ENCODE measurements at places on chromosomes 1 and 21.
A peak's percentile ranks its signal among the peaks of the same experiment; 100 is the strongest.

GRCh38 chr1:18972531-18972930, 16.1 kb upstream of the IFFO2 start:
- DNase-seq = no peak

GRCh38 chr1:76682138-76682537, 185.1 kb upstream of the ST6GALNAC5 start:
- DNase-seq = no peak

GRCh38 chr1:54998677-54999076, at the start of gene BSND:
TSS of gene BSND (plus strand) at chr1:54998933. CDS start at chr1:54999187, 254 bp downstream.
- no peak for DNase-seq

GRCh38 chr1:5271264-5271663, 616.9 kb downstream of the AJAP1 start:
- DNase-seq = no peak

DNA sequence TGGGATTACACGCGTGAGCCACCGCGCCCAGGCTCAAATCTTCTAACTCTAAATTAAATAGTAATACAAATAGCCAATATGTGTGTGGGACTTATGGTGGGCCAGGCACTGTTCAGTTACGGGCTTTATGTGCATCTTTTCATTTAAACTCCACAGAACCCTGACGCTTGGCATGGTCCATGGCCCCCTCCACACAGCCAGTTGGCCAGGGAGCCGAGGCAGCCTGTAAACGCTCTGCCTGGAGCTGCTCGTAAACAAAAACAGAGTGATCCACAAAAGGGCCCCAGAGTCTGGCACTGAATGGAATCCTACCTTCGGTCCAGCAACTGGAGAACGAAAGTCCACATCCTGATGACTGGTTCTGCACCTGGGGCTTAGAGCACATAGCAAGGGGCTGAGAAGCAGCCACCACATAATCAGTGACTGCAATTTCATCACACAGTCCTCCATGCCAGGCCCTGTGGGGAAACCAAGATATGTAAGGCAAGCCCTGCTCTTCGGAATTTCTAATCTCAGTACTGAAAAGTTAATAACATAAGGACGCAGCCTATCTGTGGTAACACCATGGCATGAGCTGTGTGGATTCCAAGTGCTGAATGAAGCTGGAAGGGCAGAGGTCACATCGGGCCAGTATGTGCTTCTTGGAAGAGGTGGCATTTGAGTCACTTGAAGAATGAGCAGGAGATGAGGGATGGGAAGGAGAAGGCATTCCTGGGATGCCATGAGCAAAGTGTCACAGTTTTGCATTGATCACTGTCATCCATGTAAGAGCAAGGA, 13.5 kb upstream of the ADAMTSL4 start:
- no peak for DNase-seq

GRCh38 chr21:27722095-27722494, 755.2 kb upstream of the ADAMTS5 start:
- no peak for DNase-seq

DNA sequence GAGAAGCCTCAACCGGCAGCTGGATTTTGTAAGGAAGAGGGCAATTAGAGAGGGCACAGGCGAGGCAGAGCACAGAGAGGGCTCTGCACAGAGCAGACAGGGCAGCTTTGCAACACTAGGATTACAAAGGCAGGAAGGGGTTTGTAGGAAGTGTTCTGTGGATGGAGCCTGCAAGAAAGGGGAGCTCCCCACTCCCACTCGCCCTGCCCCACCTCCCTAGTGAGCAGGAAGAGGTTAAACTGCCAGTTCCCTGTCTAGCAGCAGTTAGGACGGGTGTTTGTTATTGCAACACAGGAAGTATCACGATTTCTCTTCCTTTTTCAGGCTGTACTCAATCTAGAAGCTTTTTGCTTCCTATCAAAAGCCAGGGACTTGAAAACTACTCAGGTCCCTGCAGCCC, 63.3 kb upstream of the LRRC8D start:
- DNase-seq = peak; percentile 21

- DNase-seq = no peak
These were observed 58.1 kb upstream of the COA6 start for GRCh38 chr1:234315091-234315541.

DNA sequence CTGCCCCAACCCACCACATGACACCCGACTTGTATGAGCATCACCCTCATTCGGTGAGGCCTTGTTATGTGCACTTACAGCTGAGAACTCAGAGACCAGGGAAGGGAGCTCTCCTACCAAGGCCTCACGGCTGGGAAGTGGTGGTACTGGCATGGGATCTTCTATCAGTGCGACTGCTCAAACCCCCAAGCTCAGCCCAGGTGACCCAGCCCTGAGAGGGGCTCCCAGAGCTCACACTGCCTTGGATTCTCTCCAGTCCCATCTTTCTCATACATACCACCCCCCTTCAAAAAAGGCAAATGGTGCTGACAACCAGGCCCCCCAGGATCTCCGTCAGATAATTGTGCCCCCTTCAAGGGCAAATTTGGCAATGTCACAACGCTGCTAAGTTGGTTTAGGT, 777 bp upstream of the PLA2G2F start:
- DNase-seq = no peak

GRCh38 chr1:162732566-162733335, 57.8 kb upstream of the HSD17B7 start:
- DNase-seq = no peak

DNA sequence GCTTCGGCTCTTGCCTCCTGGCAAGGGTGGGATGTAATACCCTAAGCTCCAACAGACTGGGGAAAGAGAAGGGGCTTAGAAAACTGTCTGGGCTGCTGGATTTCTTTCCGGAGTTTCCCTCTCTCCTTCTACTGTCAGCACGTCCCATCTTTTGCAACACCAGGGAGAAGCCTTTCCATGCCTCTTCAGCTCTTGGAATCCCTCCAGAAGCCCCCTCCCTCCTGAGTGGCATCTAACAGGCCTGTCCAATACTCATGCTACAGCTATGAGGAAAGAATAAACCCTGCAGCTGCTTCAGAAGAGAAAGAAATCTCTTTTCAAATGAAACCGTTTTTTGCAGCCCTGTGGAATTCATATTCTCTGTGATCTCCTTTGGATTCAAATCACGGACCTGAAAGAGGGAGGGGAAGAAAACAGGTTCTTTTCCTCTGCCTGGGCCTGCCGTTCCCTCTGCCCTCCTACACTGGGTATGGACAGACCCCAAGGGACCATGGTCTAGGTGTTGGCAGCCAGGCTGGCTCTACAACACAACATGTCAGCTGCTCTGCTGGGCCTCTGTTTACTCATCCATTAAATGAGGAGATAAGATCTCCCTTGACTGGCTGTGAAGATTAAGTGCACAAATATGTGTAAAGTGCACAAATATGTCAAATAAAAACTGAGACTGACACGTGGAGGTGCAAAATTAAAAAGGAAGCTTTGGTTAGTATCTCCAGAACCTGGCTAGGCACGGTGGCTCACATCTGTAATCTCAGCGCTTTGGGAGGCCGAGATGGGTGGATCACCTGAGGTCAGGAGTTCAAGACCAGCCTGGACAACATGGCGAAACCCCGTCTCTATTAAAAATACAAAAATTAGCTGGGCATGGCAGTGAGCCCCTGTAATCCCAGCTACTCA, 6.0 kb upstream of the CAPN2 start:
- DNase-seq = no peak

- no peak for DNase-seq
These were observed 12.3 kb downstream of the SGIP1 start for GRCh38 chr1:66546047-66546810.

- DNase-seq = no peak
These were observed 6.3 kb downstream of the MX2 start for GRCh38 chr21:41367945-41368734.

GRCh38 chr1:20921285-20921684, 134.2 kb upstream of the HP1BP3 start:
- no peak for DNase-seq

DNA sequence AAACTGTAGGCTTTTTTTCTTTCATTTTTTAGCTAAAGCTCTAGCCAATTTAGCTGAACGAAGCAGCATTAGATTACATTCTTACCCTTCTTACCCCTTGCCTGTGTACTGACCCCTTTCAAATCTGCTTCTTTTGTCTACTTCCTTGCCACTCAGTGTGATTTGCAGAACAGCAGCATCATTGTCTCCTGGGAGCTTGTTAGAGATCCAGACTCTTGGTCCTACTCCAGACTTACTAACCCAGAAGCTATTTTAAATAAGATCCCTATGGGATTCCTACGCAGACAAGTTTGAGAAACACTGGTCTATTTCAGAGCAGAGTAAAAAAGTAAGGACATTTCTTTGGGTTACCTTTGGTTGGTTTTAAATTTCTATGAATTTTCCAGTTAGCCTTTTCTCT, 13.8 kb downstream of the LRRC39 start:
- no peak for DNase-seq

DNA sequence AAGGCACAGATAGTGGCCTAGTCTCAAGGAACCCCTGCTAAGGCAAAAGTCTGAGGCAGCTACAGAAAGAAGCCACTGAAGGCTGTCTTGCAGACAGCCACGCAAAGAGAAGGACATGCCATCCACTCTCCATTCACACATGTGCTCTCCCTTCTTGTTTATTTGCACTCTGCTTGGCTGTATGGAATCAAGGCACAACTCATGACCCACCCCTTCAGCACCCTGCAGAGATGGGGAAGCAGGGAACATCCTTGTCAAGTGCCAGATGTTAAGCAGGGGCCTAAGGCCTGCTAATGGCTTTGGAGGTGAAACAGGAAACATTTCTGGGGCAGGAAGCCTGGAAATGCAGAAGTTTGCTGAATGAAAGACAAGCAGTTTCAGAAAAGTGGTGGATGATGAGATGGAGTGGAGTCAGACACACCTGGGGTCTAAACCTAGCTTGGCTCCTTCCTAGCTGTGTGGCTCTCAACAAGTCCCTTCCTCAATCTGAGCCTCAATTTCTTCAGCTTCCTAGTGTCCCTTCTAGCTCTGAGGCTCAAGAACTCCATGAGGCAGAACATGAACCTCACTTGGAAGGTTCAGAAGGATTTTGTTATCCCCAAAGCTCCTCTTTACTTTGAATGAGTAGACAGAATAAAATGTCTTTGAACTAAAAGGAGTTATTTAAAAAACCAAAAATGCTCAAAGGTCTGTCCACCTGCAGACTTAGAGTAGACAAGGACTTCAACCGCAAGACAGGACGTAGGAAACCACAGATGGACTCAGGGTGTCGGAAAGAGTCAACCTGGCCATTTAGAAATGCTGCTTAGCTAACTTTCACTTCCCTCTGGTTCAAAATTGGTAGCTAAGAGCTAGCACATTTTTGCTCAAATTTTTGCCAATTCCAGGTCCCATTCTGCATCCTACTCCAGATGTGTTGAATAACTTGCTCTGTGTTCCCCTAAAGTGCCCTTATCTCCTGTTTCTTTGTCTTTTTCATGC, 283.1 kb downstream of the PLPP3 start:
- DNase-seq = no peak

GRCh38 chr1:160797861-160798273, 1.9 kb downstream of the LY9 start:
- peak; percentile 32 for DNase-seq

DNA sequence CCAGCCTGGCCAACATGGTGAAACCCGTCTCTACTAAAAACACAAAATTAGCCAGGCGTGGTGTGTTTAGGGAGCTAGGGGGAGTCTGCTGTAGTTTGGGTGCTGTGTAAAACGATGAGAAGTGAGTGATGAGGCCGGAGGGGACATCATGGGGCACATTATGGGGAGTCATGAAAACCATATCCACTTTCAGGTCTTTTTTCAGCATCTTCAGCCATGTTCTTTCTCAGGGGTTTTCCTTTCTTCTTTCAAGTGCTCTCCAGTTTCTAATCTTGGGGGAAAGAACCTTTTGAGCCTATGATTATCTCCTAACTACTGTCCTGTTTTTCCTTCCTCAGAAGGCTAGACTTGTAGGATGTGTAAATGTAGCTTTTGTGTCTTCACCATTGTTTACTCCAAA, 14.4 kb downstream of the KDM4A start:
- DNase-seq = no peak

- no peak for DNase-seq
These were observed 1.7 kb downstream of the H3-3A start for GRCh38 chr1:226063977-226064815.

- DNase-seq = no peak
These were observed 241.6 kb downstream of the SMYD3 start for GRCh38 chr1:246265481-246265880.

- no peak for DNase-seq
These were observed 21.2 kb upstream of the OTUD3 start for GRCh38 chr1:19861034-19861433.
